ENCODE measurements at places on chromosomes 1 and 21.

GRCh38 chr1:235079443-235080296 is 49.0 kb downstream of the TOMM20 start:
- no peak for DNase-seq

GRCh38 chr1:205376739-205377138 is 20.0 kb upstream of the KLHDC8A start:
- no peak for DNase-seq

DNA sequence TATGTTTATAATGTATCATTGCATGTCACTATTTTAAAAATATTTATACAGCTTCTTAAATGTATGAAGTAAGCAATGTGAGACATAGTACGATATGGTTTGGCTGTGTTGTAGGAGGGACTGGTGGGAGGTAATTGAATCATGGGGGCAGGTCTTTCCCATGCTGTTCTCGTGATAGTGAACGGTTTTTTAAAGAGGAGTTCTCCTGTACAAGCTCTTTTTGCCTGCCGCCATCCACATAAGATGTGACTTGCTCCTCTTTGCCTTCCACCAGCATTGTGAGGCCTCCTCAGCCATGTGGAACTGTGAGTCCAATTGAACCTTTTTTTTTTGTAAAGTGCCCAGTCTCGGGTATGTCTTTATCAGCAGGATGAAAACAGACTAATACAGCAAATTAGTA is 10.3 kb downstream of the ABCD3 start:
- no peak for DNase-seq

DNA sequence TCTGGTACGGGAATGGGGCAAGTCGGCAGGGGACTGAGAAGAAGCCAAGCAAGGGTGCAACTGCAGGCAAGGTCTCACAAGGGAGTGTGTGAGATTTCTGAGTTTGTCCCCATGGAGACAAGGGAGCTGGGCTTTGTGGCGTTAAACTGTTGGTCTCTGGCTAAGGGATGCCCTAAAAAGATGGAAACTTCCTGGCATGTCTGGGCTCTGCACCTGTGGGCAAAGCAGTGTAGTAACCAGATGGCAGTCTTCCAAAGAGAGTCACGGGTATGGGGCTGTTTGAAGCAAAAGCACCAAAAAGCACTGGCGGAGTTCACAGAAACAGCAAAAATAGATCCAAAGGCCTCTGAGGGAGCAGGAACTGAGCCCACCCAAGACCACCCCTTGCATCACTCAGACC is 104.8 kb upstream of the SLC44A3 start:
- DNase-seq = no peak

DNA sequence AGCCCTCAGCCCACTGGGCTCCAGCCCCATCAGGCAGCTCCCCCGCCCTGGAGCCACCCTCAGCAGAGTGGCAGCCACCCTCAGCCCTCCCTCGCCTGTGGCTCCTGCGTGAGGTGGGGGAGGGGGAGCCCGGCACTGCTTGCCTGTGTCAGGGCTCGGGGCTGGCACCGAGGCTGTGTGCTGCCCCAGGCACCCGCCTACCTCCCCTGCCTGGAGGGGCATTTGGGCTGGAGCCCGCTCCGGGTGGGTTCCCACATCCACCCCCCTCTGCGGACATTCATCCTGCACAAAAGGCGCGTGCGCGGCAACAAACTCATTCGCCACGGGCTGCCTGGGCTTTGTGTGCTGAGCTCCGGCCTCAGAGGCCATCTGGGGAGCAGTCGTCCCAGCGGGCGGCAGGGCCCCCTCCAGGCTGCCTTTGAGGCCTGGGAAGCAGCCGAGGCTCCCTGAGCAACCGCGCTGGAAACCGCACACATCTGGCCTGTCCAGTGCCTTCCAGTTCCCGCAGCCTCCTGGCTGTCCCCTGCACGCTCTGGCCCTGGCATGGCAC is 12.6 kb upstream of the TNFRSF14 start:
- DNase-seq = no peak
